Stimulated activated CD4-positive, alpha-beta T cell treated with anti-CD3 and anti-CD28 coated beads, Interleukin-1b, Interleukin-23, amount 100 ng/mL, for 24 hours (primary cell): ENCODE measurements at places on chromosomes 4 and X.

DNA sequence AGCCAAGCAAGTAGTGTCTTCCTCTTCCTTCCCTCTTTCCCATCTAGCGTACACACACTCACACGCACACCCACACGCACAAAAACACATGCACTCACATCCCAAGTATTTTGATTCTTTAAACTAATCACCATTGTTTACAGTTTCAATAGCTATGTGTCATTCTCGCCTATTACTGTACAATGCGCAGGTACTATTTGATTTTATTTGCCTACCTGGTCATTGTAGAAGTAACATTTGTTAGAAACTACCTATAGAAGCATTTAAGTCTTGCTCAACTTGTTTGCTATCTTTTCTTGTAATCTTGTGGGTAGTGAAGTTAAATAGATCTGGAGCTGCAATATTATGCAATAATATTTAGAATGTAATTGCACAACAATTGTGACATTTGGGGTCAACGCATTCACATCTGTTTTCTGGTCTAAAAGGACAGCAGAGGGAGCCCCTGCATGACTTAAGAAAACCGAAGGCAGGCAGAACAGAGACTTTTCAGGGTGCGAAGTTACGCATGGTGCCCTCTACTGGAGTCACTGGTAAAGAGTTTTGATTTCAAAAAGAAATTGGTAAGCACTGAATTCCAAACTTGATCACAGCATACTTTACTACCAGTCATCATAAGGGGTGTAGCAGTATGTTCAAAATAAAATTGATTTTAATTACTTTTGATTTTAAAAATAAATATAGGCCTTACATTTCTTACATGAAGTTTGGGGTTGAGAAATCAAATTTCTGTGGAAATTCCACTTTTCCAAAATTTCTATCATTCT lies 503.3 kb upstream of the FAM241A start:
- no peak for DNase-seq

GRCh38 chrX:3712051-3712869 lies 1.2 kb downstream of the PRKX start:
- no peak for DNase-seq

GRCh38 chr4:130025701-130026100 lies 929.7 kb downstream of the C4orf33 start:
- no peak for DNase-seq

GRCh38 chr4:87669373-87669772 lies 19.3 kb downstream of the DMP1 start:
- DNase-seq = no peak

DNA sequence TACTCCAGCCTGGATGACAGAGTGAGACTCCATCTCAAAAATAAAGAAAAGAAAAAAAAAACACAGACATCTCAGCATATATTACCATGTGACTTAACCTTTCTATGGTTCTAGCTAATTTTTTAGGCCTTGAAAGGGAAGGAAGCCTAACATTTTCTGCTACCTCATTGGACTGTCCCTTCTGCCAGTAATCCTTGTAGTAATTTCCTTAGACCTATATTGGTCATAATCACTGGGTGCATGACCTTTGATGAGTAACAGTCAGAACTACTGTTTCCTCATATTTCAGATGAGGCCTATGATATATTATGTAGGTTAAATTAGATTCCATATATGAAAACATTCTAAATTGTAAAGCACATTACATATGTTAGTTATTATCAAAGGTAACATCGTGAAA lies 9.6 kb downstream of the XIAP start:
- DNase-seq = no peak

GRCh38 chr4:158268553-158268952 lies 58.3 kb downstream of the TMEM144 start:
- DNase-seq = no peak

DNA sequence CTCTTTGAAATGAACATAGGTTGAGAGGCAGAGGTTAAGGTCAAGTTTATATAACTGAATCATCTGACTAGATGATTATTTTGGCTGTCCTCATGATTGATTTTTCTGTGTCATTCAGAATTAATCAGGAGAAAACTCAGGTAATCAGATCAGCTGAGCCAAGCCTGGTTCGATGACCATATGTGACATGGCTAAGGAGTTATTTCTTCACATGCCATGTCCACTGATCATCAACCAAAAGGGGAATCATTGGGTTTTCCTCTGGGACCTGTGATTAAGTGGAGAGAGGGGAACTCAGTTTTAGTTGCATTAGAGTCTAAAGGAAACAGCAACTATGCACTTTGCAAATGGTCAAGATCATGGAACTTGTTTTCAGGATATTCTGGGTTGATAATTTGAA lies 20.3 kb upstream of the PACRGL start:
- no peak for DNase-seq

DNA sequence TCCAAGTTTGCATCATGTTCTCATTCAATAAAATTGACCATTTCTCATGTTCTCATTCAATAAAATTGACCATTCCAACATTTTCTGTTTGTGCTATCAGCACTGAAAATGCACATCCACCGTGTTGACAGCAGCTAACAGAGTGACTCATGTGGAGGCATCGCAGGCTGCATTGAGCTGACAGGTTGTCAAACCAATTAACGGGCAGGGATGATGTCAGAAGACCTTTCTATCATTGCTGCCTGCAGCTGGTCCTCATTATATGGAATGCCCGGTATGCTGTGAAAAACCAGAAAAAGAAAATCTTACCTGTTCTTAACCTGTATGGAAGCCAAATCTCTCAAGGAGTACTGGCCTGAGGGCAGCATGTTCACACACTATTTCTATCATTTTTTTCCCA lies 202.0 kb downstream of the SMIM20 start:
- DNase-seq = no peak

DNA sequence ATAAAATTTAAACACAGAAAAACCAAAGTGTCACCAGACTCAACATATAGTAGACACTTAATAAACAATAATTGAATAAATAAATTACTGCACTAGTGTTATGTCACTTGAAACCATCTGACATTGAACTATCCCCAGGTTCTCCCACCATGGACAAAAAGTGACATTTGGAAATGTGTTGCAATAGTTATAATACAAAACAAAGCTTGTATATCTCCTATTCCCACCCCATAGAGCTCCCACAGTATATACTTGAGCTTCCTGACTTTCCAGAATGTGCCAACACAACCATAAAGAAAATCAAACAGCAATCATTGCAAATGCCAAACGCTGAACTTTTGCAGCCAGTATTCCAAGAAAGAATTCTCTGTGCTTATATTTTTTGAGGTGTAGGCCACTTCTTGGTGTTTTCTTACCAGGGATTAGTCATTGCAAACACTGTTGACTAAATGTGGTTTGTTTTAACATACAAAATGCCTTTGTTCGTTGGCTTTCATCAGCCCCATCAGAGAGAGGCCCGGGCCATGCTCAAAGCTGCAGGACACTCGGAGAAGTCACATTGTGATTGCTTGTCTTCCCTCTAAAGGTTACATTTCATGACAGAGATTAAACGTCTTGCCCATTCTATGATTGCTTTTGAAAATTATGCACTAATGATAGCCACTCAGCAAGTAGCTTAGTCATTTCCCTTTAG lies 33.8 kb downstream of the PPARGC1A start:
- no peak for DNase-seq

- no peak for DNase-seq
Observed at GRCh38 chrX:39244147-39244546, 442.9 kb downstream of the MID1IP1 start.

DNA sequence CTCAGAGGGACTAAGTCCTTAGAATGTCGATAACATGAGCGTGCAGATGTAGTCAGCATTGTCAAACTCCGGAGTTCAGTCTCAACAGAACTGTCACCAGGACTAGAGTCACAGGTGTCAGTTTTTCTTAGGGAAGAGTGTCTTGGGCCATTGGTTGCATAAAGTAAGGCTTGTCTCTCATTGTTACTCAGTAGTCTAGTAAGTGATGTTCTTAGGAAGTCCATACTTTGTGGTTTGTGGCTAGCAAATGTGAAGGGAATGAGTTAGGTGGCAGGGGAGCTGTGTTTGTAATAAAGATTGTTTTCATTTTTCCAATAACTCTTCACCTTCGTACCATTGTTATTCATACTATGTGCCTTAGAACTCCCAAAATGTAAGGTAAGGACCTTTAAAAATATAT lies 119.6 kb downstream of the AFF2 start:
- no peak for DNase-seq
